ENCODE measurements at places on chromosomes 4 and X.

- DNase-seq, result no peak
Measured at GRCh38 chr4:47374477-47374876, 89.0 kb downstream of the COMMD8 start.

- DNase-seq, result no peak
Measured at GRCh38 chr4:13102092-13102742, 381.9 kb downstream of the RAB28 start.

GRCh38 chrX:11429538-11430085, 136.4 kb downstream of the AMELX start:
- DNase-seq, result no peak

GRCh38 chrX:40299641-40300046, 201.9 kb upstream of the BCOR start:
- no peak for DNase-seq

DNA sequence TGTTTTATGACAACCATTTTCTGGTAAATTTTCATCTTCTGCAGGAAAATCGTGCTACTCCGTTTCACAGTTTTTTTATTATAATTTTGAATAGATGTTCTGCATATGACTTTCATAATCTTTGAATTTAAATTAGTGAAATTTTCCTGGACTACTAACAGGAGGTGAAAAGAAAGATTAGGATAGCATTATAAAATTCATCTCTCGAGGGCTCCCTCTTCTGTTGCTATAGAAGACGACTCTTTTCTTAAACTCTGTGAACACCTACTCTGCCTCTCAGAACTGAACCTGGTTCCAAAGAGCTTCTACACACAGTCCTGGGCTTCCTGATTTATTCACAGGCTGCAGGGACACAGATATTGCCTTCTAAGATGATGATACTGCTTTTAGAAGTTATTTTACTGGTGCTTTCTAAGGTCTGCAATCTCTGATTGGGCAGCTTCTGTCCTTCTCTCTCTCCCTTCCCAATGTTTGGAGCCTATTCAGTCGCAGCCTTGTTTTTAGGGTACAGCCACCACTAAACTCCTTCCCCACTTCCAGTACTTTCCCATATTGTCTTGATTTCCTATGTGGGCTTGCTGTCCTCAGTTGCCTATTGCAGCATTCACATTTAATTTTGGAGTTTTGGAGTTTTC, 10.1 kb upstream of the SAP30 start:
- DNase-seq, result no peak

GRCh38 chr4:11599064-11599463, 170.4 kb upstream of the HS3ST1 start:
- DNase-seq, result no peak

DNA sequence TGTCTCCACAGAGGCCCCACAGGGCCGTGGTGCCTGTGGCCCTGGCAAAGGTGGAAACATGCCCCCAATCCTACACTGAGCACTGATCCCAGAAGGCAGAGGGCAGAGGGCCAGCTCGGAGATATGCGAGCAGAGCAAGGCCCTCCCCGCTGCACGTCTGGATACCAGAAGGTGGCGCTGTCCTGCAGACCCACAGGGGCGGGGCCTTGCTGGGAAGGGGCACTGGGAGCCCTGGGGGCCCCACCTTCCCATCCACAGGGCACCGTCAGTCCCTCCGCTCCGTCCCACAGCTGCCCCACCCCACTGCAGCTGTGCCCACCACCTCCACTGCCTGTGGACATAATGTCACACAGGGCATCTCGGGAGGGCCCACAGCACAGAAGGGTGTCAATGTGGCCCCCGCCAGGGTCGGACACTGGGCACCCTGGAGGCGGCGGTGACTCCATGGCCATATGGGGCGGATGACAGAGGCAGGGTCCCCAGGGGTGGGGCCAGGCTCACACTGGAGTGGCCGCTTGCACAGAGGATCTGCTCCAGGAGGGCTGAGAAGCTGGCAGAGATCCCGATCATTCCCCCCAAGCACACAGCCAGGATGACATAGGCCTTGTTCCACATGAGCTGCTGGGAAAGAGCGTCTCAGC, 4.8 kb downstream of the SLC49A3 start:
- DNase-seq, result no peak

All from activated T-helper 1 cell treated with anti-CD3 and anti-CD28 coated beads, Interleukin-2, amount 50 U/mL, for 16 hours (primary cell).